ENCODE measurements at places on chromosomes 16 and 17.
A peak's percentile ranks its signal among the peaks of the same experiment; 100 is the strongest.

GRCh38 chr17:78364436-78365281, 4.8 kb upstream of the SOCS3 start:
- no peak for DNase-seq

DNA sequence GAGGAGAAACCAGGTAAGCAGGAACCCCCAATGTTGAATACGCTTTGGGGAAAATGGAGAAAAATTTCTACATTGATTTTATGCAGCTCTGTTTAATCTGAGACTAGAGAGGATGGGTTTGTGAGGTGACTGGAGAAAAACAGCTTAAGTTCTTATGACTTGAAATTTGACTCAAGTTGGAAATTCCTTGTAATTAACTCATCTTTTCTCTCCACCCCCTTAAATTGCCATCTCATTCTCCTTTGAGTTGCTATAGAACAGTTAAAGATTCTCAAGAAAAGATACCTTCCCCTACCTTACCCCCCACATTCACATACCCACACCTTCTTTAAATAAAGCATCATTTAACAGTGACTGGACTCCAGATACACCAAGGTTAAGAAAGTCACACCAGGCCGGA, 24.2 kb downstream of the ZNRF1 start:
- no peak for DNase-seq

DNA sequence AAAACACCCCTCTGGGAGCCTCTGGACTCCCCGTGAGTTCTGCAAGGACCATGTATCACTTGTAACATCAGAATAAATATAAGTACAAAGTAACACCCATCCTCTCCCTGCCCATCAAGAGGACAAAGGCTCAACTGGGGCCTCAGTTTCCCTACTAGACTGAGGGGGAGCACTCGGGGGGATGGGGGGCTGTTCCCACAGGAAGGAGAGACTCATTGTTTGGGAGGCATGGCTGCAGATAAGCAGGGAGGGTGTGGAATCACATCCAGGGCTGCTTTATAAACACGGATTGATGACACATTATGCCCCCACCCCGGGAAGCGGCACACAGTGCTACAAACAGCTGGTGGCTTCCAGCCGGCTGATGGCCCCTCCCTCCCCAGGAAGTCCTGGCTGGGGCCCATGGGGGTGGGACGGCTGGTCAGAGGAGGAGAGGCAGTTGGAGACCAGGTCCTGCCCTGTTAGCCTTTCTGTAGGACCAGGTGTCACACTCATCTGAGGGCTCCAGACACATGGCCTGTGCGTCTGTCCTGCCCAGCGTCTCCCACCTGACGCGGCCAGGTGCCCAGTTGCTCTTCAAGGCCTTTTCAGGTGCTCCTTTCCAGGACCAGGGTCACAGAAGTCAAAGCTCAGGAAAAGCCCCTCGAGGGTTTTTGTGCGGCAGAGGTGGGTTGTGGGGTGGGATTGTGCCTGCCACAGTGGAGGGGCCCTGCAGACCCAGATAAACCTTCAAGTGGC, 1.3 kb upstream of the MPG start:
- DNase-seq = peak; percentile 91

GRCh38 chr16:4303973-4304372, 11.9 kb upstream of the GLIS2 start:
- DNase-seq = peak; percentile 28

GRCh38 chr16:84959045-84959576, 52.2 kb downstream of the ZDHHC7 start:
- DNase-seq = peak; percentile 20

DNA sequence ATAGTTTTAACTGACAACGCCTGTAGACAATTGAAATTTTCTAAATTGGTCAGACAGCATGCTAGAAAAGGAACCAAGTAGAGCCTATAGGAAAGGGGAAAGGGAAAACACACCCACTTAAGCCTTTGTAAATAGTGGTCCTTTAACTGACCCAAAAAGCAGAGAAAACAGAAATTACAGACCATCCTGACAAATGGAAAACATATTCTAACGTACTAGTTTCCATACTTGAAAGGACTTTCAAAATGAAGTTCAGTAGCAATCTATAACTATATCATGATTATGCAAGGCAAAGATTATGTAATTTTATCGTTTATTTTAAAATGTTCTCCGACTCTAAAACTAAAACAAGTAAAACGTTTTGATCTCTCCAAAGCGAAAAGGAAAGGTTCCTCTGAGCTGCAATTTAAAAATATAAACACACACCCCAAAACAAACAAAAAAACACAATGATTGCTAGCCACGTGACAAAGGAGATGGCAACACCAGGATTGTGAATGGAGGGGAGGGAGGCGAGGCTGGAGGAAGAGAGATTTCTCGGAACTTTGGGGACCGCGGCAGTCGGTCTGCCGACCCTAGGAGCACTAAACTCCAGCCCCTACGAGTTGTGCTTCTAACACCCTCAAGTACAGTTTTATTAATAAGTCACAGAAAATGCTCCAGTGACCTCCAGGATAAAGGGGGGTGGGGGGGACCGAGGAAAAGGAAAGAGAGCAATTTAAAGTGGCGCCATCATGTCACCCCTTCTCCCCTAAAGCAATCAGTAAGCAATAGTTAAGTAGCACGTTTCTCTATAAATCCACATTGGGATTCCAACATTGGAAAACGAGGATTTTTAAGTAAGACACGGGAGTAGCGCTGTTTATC, 1.7 kb downstream of the KANSL1 start:
- DNase-seq = no peak

DNA sequence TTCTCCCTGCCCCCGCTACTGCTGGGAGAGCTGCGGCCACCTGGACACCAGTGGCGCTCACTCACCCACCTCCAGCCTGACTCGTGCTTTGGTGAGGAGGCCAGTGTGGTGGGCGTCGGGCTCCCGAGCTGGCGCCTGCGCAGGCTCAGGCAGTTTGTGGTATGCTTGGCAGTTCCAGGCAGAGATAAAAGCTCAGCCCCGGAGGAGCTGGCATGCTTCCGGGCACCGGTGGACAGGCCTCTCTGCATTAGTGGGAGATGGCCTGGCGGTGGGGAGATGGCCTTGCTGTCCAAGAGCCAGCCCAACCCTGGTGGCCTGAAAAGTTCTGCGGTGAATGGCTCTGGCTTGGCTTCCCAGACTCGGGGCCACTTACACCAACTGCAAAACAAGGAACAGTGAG, 4.1 kb downstream of the ADGRG1 start:
- no peak for DNase-seq

- no peak for DNase-seq
Observed at GRCh38 chr16:77937473-77938149, 84.7 kb upstream of the CLEC3A start.

GRCh38 chr16:84788920-84789391, 30.8 kb upstream of the CRISPLD2 start:
- DNase-seq = no peak

DNA sequence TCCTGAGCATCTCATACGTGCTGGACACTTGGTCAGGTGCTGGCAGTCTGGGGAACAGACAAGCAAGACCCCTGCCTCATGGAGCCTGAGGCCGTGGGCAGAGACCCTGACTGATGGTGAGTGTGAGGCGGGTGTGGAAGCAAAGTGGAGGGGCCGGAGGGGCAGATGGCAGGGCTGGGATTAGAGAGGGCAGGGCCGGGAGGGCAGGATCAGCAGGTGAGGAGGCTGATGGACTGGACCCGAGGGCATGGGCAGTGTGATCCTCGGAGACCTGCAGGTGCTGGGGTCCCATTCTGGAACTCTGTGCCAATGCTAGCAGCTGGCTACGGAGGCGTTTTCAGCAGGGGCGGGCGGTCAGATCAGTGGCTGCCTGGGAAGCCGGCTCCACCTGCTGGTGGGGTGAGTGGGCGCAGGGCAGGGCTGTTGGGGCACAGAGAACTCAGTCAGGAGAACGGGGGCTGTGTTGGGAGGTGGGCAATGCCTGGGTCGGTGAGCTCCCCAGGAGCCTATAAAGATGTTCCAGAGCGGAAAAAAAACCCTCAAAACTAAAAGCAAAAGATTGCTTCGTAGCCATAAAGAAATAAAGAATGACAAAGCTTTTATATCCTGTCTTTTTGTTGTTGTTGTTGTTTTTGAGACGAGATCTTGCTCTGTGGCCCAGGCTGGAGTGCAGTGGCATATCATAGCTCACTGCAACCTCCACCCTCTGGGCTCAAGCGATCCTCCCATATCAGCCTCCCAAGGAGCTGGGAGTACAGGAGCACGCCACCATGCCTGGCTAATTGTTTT, 8.9 kb upstream of the C16orf74 start:
- peak; percentile 77 for DNase-seq

GRCh38 chr17:245020-245419, 63.6 kb upstream of the DOC2B start:
- no peak for DNase-seq

GRCh38 chr16:87877942-87878507, 8.7 kb upstream of the SLC7A5 start:
- no peak for DNase-seq

DNA sequence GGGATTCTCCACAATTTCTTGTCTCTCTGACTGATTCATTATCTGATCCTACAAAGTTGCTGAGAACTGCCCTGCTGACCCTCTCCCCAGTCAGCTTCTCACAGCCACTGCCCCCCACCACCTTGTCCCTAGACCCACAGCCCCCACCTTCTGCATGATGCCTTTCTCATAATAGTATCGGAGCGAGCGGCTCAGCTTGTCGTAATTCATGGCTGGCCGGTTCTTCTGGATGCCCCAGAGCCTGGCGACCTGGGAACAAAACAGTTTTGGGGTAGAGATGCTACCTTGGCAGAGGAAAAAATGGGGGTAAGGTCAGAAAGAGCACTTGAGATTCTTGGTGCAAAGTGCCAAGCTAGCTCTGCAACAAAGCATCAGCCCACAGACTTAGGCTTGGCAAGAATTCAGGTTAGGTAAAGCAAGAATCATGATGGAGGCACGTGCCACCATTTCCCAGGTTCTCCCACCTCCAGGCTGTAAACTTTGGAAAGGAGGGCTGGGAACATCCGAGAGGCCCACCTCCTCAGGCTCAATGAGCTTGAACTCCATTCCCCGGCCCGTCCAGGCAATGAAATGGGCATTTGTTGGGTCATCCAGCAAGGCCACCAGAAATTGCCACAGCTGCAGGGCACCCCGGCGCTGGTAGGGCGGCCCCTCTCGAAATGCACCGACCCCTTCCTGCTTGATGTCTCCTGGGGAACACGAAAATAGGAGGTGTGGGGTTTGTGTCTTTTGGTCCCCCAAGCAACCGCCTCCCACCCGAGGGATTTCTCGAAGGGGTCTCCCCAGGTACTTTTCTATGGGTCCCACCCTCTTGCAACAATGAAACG, 16.9 kb downstream of the ETV4 start:
- DNase-seq = no peak

- no peak for DNase-seq
Observed at GRCh38 chr16:4114257-4115208, 1.7 kb downstream of the ADCY9 start.

- no peak for DNase-seq
Observed at GRCh38 chr17:82640036-82640435, 8.2 kb downstream of the WDR45B start.

GRCh38 chr16:62638964-62639870, 603.0 kb upstream of the CDH8 start:
- DNase-seq = no peak

DNA sequence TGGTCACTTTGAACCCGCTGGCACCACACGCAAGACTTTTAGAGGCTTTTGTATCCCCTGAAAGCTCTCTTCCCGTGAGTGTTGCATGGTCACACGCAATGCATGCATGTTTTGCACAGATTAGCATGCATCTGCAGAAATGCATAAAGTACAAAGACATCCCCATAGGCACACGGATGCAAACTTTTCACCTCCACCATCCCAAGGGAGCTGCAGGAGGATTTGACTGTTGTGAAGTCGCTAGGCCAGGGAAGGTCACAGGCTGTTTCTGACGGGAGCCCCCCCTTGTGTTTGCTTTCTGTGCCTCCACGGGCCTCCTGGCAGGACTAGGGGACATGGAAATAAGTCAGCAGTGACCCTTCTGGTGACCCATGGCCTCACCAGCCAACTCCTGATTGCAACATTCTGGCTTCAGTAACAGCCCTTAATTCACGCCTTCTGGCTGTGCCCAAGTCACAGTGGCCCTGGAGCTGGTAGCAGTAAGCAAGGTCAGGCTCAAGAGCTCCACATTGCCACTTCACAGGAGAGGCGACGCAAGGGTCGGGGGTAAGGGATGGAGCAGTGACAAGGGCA, 45.1 kb downstream of the SOX9 start:
- no peak for DNase-seq

GRCh38 chr16:57522960-57523359, 13.4 kb downstream of the CCDC102A start:
- no peak for DNase-seq

DNA sequence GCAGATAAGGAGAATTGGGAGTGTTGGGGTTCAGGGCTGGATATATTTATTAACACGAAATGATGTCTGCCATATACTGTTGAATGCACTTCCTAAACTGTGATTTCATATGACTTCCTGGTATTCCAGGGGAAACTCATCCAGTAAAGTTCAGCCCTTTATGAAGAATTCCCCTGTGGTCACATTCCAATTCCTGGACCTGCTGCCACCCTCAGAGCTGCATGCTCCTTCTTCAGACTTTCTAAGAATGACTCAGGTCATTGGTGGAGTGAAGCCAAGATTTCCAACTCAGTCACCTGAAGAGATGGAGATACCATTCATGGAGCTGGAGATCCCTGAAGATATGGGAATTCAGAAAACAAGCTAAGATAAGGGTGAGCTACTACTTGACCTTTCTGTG, 114.2 kb upstream of the TMEM97 start:
- DNase-seq = no peak

DNA sequence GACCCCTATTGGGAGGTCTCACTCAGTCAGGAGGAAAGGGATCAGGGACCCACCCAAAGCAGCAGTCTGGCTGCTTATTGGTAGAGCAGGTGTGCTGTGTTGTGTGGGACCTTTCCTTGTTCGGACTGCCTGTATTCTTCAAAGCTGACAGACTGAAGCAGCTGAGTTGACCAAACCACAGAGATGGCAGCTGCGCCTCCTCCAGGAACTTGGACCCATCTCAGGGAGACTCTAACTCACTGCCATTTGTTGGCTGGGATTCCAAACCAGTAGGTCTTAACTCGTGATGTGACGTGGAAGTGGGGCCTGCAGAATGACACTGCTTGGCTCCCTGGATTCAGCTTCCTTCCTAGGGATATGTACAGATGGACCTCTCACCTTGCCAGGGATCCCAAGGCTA, 9.6 kb upstream of the UQCRC2 start:
- DNase-seq = no peak

DNA sequence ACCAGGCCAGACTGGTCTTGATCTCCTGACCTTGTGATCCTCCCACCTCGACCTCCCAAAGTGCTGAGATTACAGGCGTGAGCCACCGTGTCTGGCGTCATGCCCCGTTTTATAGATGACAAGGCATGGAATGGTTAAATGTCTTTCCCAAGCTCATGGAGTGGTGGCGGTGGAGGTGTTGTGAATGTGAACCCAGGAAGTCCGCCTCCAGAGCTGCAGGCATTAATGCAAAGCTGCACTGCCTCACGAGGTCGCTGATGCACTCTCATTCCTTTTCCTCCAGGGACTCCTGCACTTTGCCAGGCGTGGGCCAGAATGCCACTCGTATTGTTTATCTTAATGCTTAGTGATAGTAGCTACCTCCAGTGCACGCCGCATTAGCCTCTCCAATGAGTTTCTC, 149.6 kb downstream of the WWOX start:
- no peak for DNase-seq

GRCh38 chr17:67500261-67500660, 123.2 kb downstream of the PITPNC1 start:
- DNase-seq = no peak

Data from Right ventricle myocardium inferior (tissue), 1 donor.